Stimulated activated CD8-positive, alpha-beta memory T cell treated with anti-CD3 and anti-CD28 coated beads, Interleukin-4, amount 100 ng/mL, for 1 hour (primary cell): ENCODE measurements at places on chromosomes 11 and 22.

- no peak for DNase-seq
These were observed 9.2 kb upstream of the BIK start for GRCh38 chr22:43101306-43101705.

- DNase-seq: no peak
These were observed 246.6 kb upstream of the PLET1 start for GRCh38 chr11:112507281-112507680.

- DNase-seq: no peak
These were observed 2.3 kb upstream of the RHOD start for GRCh38 chr11:67054346-67054835.

DNA sequence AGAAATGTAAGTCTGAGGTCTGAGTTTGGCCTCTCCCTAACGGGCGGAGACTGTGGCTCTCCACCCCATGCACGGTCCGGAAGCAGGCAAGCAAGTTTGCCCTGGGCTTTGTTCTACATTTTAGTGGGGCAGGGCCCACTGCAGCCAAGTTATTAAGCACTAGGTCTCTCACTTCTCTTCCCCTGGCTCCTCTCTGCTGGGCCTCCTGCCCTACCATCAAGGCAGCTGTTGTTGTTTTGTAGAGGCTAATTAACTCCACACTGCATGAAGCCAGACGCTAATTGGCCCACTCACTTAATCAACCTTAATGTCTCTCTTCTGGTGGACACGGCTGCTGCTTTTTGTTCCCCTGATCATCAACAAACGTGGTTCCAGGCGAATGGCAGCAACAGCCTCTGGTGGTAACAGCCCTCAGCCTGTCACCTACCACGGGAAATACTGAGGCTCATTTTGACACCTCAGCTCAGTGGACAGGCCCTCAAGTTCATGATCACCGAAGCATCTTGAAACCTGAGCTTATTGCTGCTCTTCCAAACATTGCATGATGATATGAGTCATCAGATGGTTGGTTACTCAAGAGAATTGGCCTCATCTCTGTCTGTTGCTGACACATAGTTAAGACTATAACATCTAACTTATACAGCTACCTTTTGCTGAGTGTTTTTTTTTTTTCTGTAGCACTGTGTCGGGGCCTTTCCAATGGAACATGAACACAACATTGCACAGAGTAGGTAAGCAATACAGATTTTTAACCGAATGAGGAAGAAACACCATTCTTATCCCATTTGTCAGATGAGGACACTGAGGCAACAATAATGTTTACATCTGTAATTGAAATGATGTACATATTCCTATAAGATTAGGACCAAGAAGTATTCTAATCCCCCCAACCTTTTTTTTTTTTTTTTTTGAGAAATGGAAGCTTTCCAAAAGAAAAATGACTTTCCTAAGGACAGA, 20.8 kb upstream of the LMO2 start:
- DNase-seq: no peak
